Epithelial cell of alveolus of lung (primary cell): ENCODE measurements at places on chromosomes 3 and 15. TPM values are rescaled to one million over a fixed set of nuclear protein-coding genes. Genes with fewer than 3 reads are reported as not detected.

KCNAB1 gene
- 0.13 TPM in 1 of 2 replicates, not detected in the other for total RNA-seq

SI gene
- total RNA-seq = not detected in 2 replicates

CDHR4 gene
- 0.16 TPM in 1 of 2 replicates, not detected in the other for total RNA-seq

CD200R1 gene
- 0.13 TPM in 1 of 2 replicates, not detected in the other for total RNA-seq

SEMA3B gene
- total RNA-seq = 3.1 and 26.3 TPM in 2 replicates
